ENCODE measurements at places on chromosomes 13 and 19.

DNA sequence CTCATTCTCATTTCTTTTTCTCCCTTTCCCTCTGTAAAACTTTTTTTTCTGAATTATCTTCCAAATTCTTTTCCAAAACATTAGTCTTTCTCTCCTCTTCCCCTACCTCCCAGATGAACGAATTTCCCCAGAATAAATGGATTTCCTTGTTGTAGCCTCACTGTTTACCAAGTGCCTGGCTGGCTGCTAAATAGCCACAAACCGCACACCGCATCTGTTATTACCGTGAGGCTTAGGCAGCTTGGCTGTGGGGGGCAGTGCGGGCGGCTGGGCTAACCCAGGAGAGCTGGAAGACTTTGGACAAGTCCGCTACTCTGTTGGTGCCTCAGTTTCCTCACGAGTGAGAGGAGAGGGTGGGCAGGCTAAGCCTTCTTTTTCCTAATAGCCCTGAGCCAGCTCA, 10.7 kb downstream of the IL17D start:
- no peak for DNase-seq

DNA sequence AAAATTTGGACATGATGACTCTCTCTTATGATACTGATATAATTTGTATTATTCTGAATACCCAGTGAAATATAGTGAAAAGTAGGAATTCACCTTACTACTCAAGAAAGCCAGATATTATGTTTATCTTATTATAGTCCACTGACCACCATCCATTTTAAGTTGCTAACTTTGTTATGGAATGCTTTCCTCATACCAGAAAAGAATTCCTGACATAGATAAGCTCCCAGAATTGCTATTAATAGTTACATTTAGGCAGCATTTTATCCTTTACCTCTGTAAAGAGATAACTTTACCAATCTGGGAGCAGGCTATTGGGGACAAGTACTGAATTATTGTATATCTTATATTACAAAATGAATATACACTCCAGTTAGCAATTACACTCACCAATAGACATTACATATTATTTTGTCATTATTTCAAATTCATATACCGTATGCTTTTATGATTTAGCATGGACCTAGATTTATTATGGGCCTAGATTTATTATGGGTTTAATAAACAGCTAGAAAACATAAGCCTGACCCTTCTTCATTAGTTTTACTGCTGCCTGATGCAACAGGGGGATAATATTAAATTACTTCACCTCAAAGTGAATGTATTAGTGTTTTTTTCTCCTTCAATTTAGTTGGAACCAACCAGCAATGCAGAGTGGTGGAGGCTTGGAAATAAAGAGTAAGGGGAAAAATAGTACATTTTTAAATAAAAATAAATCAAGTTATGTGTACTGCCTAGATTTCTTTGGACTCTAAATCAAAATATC, 1886.1 kb downstream of the PCDH9 start:
- no peak for DNase-seq

DNA sequence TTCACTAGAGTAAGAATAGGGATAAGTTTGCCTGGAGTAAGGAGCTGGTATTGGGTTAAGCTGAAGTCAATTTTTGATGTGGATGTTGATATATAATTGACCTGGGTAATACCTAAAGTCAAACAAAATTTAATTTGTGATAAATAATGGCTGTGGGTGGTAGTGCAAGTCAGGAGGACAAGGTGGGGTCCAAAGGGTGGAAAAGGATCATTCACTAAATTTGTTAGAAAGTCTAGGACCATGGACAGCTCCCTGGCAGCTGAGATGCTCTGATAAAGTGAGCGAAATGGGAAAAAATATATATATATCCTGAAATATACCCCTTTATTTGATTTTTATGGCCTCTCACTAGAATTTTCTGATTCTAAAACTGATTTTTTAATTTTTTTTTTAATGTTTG, 463.5 kb downstream of the GPC6 start:
- no peak for DNase-seq

DNA sequence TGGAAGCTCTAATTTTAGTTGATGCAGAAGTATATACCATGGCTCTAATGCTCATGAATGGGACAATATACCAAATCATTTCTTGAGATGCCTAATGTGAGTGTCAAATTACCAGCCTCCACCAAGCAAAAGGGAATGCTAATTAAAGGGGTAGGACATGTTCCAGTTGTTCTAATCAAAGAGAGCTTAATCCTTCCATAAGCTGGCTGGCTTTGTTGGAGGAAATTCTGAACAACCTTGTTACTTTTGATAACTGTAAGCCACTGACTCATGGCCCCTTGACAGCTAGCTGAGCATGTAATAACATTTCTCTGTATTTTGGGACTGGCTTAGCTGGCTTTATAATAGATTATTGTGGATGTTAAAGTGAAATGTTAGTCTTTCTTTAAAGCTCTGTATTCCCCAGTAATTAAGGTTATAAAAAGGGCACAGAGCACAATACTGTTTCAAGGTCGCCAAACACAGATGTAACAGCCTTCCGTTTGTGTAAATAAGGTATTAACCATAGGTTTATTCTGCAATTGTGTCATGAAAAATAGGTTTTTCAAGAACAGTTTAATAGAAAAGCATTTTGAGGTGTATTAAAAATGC, 1194.0 kb downstream of the PCDH9 start:
- DNase-seq = no peak

DNA sequence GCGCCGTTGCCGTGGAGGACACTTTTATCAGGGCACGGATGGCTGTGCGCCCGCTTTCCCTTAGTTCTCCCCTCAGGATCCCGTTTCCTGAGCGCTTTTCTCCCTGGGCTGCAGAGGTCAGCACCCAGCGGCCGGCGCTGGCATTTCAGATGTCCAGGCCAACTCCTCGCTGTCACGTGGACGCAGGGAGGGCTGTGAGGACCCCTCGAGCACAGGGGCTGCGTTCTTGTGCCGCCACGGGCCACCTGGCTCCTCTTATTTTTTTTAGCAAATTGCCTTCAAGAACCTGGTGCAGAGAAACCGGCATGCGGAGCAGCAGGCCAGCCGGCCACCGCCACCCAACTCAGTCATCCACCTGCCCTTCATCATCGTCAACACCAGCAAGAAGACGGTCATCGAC, 22.3 kb downstream of the ATP4B start:
- DNase-seq = no peak

DNA sequence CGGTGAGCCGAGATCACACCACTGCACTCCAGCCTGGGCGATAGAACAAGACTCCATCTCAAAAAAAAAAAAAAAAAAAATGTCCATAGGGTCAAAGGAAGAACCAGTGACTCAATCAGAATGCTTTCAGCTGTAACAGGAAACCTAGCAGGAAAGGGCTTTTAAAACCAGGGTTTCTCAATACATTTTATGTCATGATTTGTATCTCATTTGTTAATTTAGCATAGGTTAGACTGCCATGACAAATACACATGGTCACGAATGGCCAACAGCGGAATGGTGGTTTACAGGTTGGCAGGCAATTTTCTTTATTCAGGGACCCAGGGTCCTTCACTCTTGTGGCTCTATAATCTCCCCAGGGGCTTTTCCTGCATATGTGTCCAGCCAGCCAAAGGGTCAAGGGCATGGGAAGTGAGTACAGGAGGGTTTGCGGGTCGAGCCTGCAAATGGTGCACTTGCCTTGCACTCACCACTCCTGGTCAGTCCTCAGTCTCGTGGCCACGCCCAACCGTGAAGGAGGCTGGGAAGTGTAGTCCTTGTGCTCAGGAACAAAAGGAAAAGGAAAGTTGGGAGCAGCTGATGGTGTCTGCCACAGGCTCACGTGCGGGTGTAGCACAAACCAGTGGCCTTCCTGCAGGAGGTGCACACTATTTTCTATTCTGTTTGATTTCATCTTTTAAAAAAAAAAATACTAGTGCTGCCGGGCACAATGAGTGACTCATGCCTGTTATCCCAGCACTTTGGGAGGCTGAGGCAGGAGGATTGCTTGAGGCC, 14.8 kb downstream of the DHX34 start:
- no peak for DNase-seq

DNA sequence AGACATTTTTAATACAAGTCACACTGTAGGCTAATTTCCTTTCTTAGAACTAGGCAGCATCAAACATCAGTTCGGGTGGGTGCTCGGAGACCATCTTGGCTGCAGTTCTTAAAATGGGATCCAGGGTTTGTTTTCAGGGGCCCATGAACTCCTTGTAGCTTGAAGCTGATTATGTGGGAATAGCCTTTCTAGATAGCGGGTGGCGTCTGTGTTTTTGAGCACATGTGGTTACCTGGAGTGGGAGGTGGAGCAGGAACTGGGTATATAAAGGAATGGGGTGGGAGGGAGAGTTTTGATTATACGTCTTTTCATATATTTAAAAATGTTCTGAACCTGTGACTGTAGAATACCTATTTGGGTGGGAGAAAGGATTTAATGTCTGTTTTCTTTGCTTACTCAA, 12.9 kb downstream of the CLPTM1 start:
- DNase-seq = no peak

DNA sequence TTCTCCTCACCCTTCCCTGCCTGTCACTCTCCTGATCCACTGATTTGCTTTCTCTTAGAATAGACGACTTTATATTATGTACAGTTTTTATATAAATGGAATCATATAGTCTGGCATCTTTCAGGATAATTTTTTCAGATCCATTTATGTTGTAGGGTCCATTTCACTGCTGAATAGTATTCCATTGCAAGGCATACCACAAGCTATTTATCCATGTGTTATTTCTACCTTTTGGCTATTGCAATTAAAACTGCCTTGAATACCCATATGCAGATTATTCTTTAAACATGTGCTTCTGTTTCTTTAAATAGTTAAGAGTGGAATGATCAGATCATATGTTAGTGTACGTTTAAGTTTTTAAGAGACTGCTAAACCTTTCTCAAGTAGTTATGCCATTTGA, 17.8 kb upstream of the ZNF177 start:
- no peak for DNase-seq

- DNase-seq = no peak
Observed at GRCh38 chr13:89930861-89931260, 1416.6 kb upstream of the MIR17HG start.

DNA sequence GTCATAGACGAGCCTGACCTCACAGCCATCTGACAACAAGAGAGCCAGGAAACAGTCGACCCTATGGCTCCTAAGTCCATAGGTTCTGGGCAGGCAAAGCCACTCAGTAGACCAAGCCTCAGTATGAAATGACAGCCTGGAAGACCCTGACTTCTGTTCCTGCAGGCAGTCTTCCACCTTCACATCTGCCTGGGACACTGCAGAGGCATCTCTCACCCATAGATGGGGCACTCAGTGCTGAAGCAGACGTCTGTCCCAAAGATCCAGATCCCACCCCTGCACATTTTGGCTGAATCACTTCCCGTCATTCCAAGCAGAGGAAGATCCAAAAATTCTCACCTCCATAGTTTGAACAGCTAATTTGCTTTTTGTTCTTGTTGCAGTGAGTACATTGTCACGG, 139.3 kb upstream of the ZNF507 start:
- no peak for DNase-seq

DNA sequence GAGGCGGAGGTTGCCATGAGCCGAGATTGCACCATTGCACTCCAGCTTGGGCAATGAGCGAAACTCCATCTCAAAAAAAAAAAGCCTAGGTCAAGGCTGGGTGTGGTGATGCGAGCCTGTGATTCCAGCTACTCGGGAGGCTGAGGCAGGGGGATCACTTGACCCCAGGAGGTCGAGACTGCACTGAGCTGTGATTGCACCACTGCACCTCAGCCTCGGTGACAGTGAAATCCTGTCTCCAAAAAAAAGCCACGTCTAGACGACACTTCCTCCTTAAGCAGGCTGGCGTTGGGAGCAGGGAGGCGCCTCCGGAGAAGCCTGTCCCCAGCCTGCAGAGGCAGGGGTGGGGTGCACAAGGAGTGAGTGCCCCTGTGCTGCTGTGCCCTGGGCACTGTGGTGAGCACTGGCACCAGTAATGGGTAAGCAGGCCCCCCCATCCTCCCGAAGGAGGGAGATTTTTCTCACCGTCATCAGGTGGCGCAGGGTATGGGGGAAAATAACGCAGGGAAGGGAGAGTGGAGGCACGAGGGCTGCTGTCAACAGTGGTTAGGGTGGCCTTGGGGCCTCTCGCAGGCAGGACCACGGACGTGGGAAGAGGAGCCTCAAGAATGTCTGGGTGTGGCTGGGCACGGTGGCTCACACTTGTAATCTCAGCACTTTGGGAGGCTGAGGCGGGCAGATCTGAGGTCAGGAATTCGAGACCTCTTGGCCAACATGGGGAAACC, 706 bp downstream of the P2RY11 start:
- DNase-seq = no peak

- DNase-seq = no peak
Observed at GRCh38 chr13:108304170-108305016, 34.9 kb downstream of the TNFSF13B start.

DNA sequence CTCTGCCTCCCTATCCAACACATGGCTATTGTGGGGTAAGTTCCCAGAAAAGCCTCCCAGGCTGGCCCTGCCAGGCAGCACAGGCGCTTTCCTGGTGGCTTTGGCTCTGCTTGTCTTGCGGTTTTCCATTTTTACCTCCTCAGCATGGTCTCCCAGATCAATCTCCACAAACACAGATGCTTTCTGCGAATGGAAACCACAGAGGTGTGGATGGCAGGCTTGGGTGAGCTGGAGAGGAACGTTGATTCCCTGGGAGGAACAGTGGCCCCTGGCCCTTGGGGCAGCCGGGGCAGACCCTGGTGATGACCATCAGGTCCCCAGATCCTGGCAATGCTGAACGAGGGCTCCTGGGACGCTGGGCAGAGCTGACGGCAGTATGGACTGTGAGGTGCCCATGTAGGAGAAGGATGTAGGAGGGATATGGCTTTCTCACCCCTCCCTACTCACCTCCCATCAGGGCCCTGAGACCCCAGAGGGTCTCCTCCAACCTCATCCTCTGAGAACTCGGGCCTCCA, 6.6 kb downstream of the C13orf46 start:
- DNase-seq = no peak

- DNase-seq = no peak
Observed at GRCh38 chr19:5918463-5919079, 4.5 kb downstream of the CAPS start.

- DNase-seq = no peak
Observed at GRCh38 chr13:99258210-99258860, at the start of gene GPR18. Gene GPR18, minus strand, starts transcription at chr13:99258379. Its CDS starts 2,507 bp downstream, at chr13:99255872.

GRCh38 chr19:35618857-35619256, 6.3 kb downstream of the HAUS5 start:
- no peak for DNase-seq

GRCh38 chr19:29645491-29645867, 19.8 kb upstream of the PLEKHF1 start:
- no peak for DNase-seq

DNA sequence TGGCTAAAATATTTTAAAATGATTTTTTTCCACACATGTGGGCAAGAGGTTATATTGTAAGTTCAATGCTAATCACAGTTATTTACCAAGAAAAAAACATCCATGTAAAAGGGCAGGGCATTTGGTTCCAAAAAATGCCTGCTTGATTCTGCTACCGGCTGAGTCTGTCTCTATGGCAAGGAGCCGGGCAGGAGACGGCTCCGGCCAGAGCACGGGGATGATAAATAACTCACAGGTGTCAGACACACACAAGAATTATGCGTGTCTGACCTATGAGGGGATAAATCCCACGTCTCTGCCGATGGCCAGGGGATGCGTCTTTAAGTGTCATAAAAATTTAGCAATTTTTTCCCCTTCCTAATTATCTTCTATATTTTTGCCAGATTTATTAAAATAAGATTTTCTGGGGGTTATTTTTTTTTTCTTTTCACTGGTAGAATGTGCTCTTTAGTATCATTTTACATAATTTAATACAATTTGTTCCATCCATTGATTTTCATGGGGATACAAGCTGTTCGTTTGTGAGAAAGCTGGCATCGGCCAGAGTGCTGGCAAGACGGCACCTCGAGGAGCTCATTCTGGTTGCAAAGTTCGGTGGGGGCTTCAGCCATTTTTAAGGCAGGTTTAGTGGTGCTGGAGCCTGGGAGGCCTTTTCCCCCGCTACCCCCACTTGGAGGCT, 253.9 kb downstream of the ZNF536 start:
- no peak for DNase-seq

- DNase-seq = no peak
Observed at GRCh38 chr13:53159431-53159830, 130.8 kb downstream of the OLFM4 start.

All from stimulated activated CD4-positive, alpha-beta T cell treated with anti-CD3 and anti-CD28 coated beads, Interleukin-1b, Interleukin-23, amount 100 ng/mL, for 4 hours (primary cell).